ENCODE measurements at places on chromosomes 4 and X. TPM values are rescaled to one million over a fixed set of nuclear protein-coding genes. Genes with fewer than 3 reads are reported as not detected.

Gene SLC16A2
- 10.1 TPM for total RNA-seq

Gene GPR119
- total RNA-seq = not detected

- H3K27ac ChIP-seq = no peak overlapping the region
- no peaks in the 10 kb centered on the region for H3K36me3 ChIP-seq
- DNase-seq = no peak
- H3K27me3 ChIP-seq = no peaks in the 10 kb centered on the region
Observed at GRCh38 chrX:63855896-63856295, 70.9 kb upstream of the ARHGEF9 start.

GRCh38 chr4:4560642-4561041 lies 18.8 kb upstream of the STX18 start:
- H3K27me3 ChIP-seq = no peaks in the 10 kb centered on the region
- H3K4me3 ChIP-seq = no peak overlapping the region
- no peaks in the 10 kb centered on the region for H3K36me3 ChIP-seq
- DNase-seq = no peak

DNA sequence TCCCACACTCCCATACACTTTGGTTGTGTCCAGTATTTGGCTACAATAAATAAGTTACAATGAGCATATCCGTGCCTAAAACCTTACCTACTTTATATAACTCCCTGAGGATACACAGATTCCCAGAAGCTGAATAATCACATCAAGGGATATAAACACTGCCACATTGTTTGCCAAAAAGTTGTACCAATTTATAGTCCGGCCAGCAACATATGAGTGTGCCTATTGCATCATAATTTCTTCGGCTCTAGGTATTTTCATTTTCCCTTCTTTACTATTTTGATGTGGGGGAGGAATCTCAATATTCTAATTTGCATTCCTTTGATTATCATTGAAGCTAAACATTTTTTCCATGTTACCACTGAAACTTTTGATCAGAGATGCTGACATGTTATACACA lies 146.4 kb downstream of the PCDH19 start:
- no peaks in the 10 kb centered on the region for H3K4me1 ChIP-seq
- no peaks in the 10 kb centered on the region for H3K27me3 ChIP-seq
- H3K27ac ChIP-seq = no peak overlapping the region
- no peak overlapping the region for H3K4me3 ChIP-seq

Measured in thyroid gland (tissue), 4 donors.